NCI-H2171 treated with DMSO at 0.1 percent for 48 hours (cell line): ENCODE measurements at places on chromosomes 4 and X.

DNA sequence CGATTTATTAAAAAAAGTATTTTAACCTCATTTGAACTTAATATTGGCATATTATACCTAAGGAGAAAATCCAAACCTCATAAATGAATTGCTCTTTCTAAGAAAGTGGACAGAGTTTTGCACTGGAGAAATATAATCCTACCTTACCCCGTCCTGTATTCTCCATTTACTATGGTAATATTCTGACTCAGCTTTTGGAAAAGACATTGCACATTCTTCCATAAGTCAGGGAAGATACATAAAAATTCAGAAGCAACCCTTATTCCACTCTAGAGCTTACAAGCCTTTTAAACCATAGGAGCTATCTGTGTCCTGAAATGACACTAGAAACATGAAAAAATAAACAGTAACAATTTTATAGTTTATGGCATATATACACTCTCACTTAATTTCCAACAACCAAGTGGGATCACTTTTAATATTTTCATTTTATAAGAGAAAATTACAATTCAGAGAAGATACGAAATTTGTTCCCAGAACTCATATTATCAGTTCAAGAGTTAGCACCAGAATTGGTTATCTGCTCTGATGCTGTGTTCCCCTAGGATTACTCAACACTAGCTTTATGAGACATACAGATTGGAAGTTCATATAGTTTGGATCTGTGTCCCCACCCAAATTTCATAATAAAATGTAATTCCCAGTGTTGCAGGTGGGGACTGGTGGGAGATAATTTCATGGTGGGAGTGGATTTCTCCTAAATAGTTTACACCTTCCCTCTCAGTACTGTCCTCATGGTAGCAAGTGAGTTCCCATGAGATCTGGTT, 359.4 kb downstream of the ARAP2 start:
- no peak for DNase-seq

DNA sequence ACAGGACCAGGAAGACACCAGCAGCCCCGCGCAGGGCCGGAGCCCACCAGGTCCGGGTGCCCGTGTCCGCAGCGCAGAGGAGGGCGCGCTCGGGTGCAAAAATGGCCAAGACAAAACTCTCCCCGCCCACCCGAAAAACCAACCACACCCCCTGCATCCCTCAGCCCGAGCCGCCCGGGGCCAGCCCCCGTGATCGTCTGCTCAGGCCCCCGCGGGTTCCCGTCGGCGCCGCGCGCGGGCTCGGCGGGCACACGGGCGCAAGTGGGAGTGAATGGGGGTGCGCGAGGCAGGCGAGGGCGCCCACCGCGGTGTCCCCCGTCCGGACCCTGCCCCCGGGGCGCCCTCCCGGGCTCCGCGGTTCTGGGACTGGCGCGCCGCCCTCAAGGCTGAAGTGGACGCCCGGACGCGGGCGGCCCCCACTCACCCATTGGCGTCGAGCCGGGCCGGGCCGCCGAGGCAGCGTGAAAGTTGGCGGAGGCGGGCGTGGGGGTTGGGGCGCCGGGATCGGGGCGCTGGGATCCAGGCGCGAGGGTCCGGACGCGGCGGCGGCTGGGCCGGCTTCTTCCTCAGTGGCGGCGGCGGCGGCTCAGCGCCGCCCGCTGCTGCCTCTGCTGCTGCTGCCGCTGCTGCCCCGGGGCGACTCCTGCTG, 393 bp downstream of the SH3KBP1 start:
- DNase-seq = no peak

- no peak for DNase-seq
These were observed 453.0 kb downstream of the INPP4B start for GRCh38 chr4:142393127-142393526.

- no peak for DNase-seq
These were observed 94.5 kb upstream of the EOLA2 start for GRCh38 chrX:150032742-150033141.

- no peak for DNase-seq
These were observed 51.2 kb downstream of the TBL1X start for GRCh38 chrX:9515973-9516538.

DNA sequence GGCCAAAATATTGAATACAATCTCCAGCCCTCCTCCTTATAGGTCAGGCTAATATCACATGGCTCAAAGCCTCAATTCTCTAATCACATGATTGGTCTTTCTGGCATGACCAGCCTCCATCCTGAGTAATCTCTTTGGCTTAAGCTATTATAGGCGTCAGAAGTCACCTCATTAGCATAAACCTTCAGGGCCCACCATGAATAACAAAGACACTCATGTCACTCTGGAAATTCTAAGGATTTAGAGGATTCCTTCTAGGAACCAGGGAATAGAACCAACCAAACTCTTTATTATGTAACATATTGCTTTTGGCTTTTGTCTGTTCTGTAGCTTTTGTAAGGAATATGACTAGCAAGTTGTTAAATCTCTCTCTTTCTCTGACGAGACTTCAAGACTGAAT, 109.2 kb upstream of the IGFBP7 start:
- no peak for DNase-seq

GRCh38 chr4:139817657-139818452, 152.2 kb downstream of the MGST2 start:
- DNase-seq = peak; percentile 27

DNA sequence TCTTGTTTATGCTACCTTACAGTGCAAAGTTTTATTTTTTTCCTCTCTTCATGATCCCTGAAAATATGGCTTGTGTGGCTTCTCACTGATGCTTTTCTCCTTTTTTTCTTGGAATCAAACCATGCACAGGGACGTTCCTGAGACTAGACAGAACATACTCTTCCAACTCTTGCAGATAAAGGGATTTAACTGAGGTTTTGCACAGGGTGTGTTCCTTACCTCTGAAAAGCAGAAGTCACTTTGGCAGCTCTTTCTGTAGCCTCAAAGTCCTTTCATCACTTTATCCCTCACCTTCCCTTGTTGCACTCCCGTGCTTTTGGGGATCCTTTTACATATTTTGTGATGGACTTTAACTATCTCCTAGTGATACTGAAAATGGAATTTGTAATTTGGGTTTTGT, 300.1 kb downstream of the SPRY1 start:
- no peak for DNase-seq

- DNase-seq = peak; percentile 62
These were observed 144.9 kb downstream of the C4orf33 start for GRCh38 chr4:129240816-129241215.

GRCh38 chr4:64899563-64899962, 490.3 kb upstream of the TECRL start:
- DNase-seq = no peak

GRCh38 chr4:40337523-40337922, 2.4 kb downstream of the CHRNA9 start:
- no peak for DNase-seq

GRCh38 chr4:168955674-168956073, 54.4 kb downstream of the CBR4 start:
- DNase-seq = no peak

GRCh38 chr4:183554878-183555585, 50.2 kb downstream of the ING2 start:
- DNase-seq = no peak

DNA sequence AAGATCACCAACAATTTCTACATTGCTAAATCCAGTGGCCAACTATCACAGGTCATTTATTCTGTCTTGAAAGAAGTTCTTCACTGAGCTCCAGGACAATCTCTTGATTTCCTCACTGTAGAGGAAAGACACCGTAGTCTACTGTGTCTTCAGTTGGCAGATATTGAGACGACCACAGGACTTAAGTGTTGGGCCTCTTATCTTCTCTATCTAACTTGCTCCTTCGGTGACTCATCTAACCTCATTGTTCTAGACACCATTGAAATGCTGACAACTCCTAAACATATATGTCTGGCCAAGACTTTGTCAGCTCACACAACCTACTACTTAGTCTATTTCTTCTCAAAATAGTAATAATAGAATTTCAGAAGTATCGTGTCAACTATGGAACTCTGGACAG, 425.8 kb downstream of the ARAP2 start:
- DNase-seq = no peak

DNA sequence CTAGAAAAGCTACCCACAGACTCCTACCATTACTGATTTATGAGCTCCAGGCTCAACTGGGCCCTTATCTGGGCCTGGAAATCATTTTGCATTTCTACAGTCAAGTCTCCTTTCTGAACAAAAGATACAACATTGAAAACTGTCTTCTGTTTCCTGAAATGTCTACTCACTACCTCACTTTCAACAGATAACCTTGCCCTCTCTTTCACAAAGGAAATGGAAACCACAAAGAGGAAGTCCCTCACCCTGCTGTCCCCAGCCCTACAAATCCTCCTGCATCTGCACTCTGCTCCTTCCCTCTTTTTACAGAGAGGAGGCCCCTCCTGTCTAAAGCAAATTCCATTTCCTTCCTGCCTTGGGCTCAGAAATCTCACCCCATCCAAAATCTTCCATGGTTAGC, 24.8 kb upstream of the CYBB start:
- DNase-seq = no peak

- DNase-seq = peak; percentile 66
These were observed 10.0 kb downstream of the FAM184B start for GRCh38 chr4:17771284-17771908.

DNA sequence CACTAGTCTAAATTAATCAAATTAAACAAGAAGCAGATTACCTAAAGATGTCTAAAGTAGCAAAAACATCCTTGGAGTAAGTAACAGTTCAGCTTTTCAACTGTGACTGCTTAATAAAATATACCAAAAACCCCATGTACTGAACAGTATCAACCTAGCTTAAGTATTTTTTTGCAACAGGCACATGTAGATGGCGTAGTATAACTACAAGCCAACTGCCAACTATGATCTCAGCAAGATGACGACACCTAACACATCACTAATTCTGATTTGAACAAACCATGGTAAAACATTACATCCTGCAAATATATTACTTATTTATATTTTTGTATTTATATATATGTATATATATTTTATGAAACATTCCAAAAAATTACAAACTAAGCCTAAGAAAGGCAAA, 24.5 kb downstream of the DHX15 start:
- no peak for DNase-seq

GRCh38 chrX:38232079-38232686, 11.5 kb upstream of the SRPX start:
- DNase-seq = no peak
